ENCODE measurements at places on chromosomes 2 and 18.

- no peak for DNase-seq
Measured at GRCh38 chr2:54773838-54774237, 50.4 kb downstream of the EML6 start.

DNA sequence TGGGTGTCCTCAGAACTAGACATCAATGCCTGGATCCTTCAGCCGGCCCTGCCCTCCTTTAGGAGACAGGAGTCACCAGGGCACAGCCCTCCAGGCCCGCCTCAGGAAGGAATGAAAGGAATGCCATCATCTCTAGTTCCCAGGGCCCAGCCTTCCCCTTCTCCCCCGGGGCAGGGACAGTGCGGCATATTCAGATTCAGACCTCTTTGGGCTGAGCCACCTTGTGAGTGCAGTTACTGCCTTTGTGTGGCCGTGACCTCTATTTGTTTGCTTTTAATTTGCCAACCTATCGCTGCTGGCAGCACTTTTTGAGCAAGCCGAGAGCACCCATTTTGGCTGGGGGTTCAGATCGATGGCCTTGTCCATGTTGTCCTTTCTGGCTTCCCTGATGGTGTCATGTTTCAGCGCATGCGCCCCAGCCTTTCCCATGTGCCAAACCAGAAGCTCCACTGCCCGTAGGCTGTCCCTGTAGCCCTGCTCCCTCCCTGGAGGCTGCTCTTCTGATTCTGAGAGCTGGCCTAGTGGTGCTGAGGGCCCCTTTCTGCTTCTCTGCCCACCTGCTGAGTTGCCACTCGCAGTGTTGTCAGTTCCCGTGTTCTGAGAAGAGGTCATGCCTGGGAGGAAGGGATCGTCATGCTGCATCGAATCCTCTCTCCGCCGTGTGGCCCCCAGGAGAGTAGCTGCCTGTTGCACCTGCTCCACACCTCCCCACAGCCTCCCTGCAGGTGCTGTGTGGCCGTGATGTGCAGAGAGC is 10.9 kb downstream of the ANKRD23 start:
- no peak for DNase-seq

DNA sequence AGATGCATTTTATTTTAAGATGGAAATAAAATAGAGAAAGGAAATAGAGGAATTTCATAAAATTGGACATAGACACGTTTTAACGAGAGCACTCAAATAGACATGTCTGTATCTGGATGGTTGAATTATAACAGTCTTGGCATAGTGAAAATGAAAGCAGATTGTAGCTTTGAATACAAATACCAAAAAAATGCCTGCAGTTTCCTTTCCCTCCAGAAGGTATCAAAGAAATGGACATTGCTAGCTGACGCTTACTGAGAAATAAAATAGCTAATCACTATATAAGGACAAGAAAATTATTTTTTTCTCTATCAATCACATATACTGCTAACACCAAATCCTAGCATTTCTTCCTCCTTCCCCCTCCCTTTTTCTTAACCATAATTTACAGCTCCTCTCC is 11.4 kb upstream of the MAPRE2 start:
- no peak for DNase-seq

GRCh38 chr18:55458456-55459203 is 129.4 kb downstream of the TCF4 start:
- no peak for DNase-seq

DNA sequence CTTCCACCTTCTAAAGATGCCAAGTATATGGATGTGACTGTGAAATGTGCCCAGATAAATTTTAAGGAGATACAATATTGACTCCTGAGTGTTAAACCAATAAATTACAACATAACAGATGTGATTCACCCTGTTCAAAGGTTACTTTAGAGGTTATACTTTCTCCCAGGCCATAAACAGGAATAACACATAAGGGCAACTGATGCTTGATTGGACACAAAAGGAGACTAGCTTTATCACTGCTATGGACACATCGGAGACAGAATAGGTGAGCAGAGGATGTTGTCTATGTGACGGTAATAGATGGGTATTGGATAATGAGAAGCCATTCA is 31.9 kb upstream of the SLC25A52 start:
- DNase-seq, result no peak

GRCh38 chr2:65647249-65647842 is 214.9 kb upstream of the SPRED2 start:
- no peak for DNase-seq

- DNase-seq, result no peak
Measured at GRCh38 chr2:216643986-216644659, 10.9 kb downstream of the IGFBP2 start.

GRCh38 chr18:31204166-31204565 is 41.5 kb upstream of the DSC1 start:
- no peak for DNase-seq

DNA sequence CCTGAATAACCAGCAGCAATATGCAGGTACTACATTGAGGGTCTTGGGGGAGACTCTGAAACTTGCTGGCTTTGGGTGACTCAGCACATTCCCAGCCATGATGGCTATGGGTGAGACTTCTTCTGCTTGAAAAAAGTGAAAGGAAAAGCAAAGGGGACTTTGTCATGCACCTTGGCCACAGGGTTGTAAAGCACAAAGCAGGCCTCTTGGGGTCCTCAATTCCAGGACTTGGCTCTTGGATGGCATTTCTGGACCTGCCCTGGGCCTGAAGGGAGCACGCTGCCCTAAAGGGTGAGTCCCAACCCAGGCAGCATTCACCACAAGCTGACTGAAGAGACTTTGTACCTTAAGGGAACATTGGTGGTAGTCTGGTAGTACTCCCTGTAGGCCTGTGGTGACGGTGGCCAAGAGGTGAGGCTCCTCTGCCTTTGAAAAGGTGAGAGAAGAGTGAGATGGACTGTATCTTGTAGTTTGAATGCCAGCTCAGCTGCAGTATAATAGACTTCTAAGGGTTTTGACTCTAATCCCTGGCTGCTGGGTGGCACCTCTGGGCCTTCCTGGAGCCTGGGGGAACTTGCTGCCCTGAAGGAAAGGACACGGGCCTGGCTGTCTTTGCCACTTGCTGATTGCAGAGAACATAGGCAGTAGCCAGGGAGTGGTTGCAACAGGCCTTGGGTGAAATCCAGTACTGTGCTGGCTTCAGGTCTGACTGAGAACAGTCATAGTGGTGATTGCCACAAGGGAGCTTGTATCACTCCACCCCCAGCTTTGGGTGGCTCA is 36.5 kb upstream of the CYTIP start:
- DNase-seq, result peak; percentile 50

- no peak for DNase-seq
Measured at GRCh38 chr2:227818675-227819397, 5.2 kb downstream of the CCL20 start.

DNA sequence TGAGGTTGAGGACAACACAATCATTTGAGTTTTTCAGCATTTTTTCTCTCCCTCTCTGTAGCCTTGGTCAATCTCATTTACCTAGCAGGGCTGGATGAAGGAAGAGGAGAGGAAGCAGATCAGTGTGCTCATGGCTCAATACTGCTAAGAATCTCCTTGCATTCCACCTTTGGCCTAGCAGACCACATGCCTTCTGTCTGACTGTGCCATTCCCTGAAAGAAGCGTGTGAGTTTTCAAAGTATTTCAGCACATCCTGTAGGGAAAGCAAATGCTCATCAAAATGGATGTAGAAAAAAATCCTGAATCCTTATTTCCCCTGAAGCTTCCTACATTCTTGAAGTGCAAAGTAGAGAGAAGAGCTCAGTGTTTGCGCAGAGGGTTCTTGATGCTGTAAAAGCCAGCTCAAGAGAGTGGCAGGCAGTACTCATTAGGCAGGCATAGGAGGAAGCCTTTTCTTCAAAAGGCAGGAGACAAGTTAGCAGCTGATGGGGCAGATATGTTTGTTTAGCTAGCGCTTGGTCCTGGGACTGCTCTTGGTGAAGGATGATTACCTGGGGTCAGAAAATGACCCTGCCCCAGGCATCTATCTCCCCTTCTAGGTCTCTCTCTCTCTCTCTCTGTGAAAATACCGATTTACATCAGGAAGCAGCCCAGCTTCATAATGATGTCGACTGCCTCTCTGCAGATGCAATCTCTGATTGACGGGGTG is 14.4 kb upstream of the PIK3C3 start:
- DNase-seq, result no peak

DNA sequence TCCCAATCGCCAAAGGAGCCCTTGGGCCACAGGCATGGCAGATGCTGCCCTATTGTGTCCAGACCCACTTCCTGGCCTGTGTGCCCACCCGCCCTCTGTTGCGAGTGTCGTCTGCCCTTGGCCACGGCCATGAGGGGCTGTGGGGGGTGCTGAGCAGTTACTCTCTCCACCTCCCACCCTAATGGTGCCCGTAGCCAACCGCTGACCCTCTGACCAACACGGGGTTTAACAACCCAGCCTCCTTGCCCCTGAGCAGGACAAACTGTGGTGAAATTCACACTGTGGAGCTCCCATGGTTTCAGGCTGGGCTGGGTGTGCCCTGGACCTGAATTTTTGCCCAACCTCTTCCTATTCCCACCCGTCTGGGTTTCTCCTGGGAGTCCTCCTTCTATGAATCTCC is 145.7 kb upstream of the HDAC4 start:
- DNase-seq, result no peak

- no peak for DNase-seq
Measured at GRCh38 chr2:150619607-150620330, 132.3 kb upstream of the RND3 start.

- no peak for DNase-seq
Measured at GRCh38 chr2:192123847-192124246, 70.9 kb downstream of the TMEFF2 start.

DNA sequence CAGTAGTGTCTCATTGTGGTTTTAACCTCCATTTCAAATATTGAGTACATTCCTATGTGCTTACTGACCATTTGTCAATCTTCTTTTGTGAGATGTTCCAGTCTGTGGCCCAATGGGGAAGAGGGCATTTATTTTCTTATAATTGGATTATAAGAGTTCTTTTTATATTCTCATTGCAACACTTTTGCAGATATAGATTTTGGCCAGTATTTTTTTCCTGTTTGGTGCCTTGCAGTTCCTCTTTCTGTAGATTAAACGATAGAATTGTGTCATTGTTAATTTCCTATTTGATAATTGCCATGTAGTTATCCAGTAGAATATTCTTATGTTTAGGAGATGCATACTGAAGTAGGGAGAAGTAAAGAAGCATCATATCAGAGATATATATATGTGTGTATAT is 56.4 kb upstream of the CYTIP start:
- no peak for DNase-seq

DNA sequence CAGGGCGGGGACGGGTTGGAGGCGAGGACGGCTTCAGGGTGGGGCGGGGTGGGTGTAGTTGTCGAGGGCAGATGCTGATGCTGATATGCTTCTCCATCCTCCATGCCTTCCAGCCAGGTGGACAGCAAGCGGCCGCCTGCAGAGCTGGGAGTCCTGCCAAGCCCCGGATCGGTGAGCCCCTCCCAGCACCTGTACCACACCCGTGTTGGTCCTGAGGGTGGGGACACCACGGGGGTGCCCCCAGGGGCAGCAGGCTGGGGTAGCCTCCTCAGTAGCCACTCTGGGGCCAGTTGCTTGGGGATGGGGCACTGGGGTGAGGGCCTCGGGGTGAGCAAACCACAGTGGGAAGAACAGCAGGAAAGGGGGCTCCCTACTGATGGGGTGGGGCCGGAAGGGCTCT is 2.6 kb downstream of the ANO7 start:
- no peak for DNase-seq

GRCh38 chr18:12121175-12122042 is 27.8 kb downstream of the ANKRD62 start:
- no peak for DNase-seq

GRCh38 chr2:28436525-28437051 is 43.9 kb downstream of the FOSL2 start:
- DNase-seq, result no peak

DNA sequence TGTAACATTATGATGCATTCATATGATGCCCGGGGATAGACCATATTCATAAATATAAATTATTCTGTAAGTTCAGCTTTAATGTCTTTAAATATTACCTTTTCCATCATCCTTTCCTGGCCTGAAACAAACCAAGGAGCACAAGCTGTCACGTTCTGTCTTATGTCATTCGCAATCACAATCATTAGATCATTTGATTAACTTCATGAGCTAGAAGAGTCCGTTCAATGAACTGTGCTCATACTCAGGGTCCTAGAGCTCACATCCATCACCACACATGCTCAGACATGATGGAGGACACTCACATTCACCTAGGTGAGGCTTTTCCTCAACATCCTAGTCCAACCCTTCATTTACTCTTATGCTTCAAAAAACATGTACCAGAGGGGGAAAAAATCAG is 599.0 kb upstream of the ID2 start:
- no peak for DNase-seq

- no peak for DNase-seq
Measured at GRCh38 chr2:55966401-55967118, 43.0 kb upstream of the EFEMP1 start.
